ENCODE measurements at places on chromosomes 11 and 22. TPM values are rescaled to one million over a fixed set of nuclear protein-coding genes. Genes with fewer than 3 reads are reported as not detected.

- H3K27me3 ChIP-seq: no peaks in the 10 kb centered on the region
- DNase-seq: no peak
- H3K4me1 ChIP-seq: peaks cover 67% of the 10 kb centered on the region
- no peak overlapping the region for H3K27ac ChIP-seq
- H3K4me3 ChIP-seq: no peak overlapping the region
These were observed 19.1 kb downstream of the TNRC6B start for GRCh38 chr22:40196628-40197360.

DNA sequence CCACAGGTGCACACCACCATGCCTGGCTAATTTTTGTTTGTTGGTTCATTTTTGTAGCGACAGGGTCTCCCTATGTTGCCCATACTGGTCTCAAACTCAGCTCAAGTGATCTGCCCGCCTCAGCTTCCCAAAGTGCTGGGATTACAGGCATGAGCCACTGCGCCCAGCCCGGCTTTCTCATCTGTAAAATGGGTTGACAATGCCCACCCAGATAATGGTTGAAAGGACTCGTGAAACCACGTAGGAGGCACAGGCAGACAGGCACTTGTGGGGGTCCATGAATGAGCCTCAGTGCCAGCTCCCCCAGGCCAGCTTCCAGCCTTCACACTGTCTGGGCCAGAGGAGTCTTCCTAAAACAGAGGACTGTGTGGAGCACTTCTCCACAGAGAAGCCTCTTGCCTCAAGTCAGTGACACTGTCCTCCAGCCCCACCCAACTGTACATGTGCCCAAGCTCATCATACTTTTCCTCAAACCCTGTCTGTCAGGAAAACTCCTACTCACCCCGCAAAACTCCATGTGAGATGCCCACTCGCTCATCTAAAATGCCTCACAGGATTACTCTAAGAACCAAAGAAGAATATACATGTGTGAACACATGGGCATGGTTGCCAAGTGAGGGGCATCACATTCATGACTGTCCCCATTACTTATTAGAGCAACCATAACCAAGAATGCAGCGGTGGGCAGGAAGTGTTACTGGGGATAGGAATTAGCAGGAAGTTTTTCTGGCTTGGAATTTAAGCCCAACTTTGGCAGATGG lies 32.1 kb upstream of the WNT7B start:
- no peaks in the 10 kb centered on the region for H3K36me3 ChIP-seq
- H3K4me3 ChIP-seq: no peak overlapping the region
- no peak overlapping the region for H3K27ac ChIP-seq
- H3K4me1 ChIP-seq: peaks cover 10% of the 10 kb centered on the region

Gene SLC5A1
- not detected for polyA plus RNA-seq

Gene CDK2AP2
- 173 TPM for polyA plus RNA-seq

Gene BRSK2
- polyA plus RNA-seq: 0.23 TPM

DNA sequence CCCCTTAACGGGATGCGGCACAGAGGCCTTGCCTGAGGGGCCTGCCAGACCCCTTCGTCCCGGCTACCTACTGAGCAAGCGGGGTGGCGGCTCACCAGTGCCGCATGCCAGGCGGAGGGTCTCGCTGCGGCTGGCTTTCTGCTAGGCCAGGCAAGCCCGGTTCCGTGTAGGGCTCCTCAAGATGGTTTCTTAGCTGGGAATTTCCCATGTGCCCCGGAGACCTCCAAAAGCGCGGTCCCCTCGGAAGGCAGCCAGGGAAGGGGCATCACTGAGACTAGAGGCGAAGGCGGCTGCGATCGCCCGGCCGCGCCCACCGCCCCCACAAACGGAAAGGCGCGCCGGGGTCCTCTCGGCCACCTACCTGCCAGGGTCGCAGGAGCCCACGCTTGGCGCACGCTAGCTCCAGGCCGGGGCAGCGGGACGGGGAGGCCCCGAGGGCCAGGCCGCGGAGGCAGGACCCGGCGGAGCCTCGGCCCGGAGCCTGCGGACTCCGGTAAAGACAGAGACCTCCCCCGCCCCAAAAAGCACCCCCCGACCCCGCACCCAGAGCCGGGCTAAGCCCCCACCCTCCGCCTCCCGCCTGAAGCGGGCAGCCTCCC lies 23.8 kb downstream of the MICAL3 start:
- H3K27ac ChIP-seq: peak overlapping the region; percentile 91
- DNase-seq: peak; percentile 18
- no peaks in the 10 kb centered on the region for H3K27me3 ChIP-seq
- H3K4me3 ChIP-seq: peak overlapping the region; percentile 92

GRCh38 chr22:23862103-23862502 lies 4.4 kb downstream of the SLC2A11 start:
- no peak for DNase-seq
- H3K27ac ChIP-seq: no peak overlapping the region
- H3K36me3 ChIP-seq: no peaks in the 10 kb centered on the region
- H3K27me3 ChIP-seq: no peaks in the 10 kb centered on the region
- H3K4me1 ChIP-seq: peaks cover 13% of the 10 kb centered on the region
- no peak overlapping the region for H3K4me3 ChIP-seq

GRCh38 chr11:95147364-95147905 lies 57.8 kb downstream of the ENDOD1 start:
- peaks cover 7% of the 10 kb centered on the region for H3K4me1 ChIP-seq
- H3K4me3 ChIP-seq: no peak overlapping the region
- H3K27ac ChIP-seq: peak overlapping the region; percentile 35
- no peaks in the 10 kb centered on the region for H3K27me3 ChIP-seq

- no peak for DNase-seq
- H3K36me3 ChIP-seq: peaks cover 6% of the 10 kb centered on the region
- no peaks in the 10 kb centered on the region for H3K27me3 ChIP-seq
These were observed 25.4 kb downstream of the NEU3 start for GRCh38 chr11:75014129-75014528.

Gene TRIM66
- polyA plus RNA-seq: 0.43 TPM

Gene P4HA3
- polyA plus RNA-seq: not detected

- no peak overlapping the region for H3K4me3 ChIP-seq
- H3K27me3 ChIP-seq: no peaks in the 10 kb centered on the region
- H3K36me3 ChIP-seq: no peaks in the 10 kb centered on the region
- no peak for DNase-seq
These were observed 320.7 kb downstream of the TMEM135 start for GRCh38 chr11:87358461-87358860.

Data from CD8-positive, alpha-beta memory T cell (primary cell).